ENCODE measurements at places on chromosomes 16 and 17.

GRCh38 chr17:38577244-38577643, 28.5 kb downstream of the SRCIN1 start:
- DNase-seq, result no peak

DNA sequence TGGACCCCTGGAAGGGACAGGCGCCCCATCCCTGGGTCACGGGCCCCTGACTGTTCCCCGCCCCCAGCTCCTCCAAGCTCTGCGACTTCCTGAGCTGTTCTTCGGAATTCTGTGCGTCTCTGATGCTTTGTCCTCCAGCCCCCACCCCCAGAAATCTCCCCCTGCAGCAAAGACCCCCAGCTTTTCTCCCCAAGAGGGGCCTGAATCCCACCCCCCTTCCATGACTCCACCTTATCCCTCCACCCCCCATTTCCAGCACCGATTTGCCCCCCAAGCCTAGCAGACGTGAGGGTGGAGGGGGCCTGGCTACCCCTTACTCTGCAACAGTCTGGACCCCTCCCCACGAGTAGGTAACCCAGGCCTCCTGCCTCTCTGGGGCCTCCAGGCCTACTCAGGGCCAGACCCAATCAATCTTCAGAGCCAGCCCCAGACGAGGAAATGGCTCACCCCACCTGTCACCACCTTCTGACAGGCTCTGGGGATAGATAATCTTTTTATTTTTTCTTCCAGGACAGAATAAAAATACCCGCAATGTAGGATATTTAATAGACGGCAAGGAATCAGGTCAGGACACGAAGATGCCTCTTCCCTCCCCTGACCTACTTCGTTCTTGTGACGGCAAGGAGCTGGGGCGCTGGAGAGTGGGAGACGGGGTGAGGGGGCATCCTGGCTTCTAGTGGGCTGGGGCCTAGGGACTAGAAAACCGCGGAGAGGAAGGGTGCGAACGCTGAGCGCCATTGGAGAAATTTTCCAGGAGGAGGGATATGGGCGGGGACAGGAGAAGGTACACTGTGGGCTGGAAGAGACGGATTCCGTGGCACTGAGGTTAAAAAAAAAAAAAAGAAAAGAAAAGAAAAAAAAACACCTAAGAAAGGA, 744 bp upstream of the PLXDC1 start:
- DNase-seq, result no peak

DNA sequence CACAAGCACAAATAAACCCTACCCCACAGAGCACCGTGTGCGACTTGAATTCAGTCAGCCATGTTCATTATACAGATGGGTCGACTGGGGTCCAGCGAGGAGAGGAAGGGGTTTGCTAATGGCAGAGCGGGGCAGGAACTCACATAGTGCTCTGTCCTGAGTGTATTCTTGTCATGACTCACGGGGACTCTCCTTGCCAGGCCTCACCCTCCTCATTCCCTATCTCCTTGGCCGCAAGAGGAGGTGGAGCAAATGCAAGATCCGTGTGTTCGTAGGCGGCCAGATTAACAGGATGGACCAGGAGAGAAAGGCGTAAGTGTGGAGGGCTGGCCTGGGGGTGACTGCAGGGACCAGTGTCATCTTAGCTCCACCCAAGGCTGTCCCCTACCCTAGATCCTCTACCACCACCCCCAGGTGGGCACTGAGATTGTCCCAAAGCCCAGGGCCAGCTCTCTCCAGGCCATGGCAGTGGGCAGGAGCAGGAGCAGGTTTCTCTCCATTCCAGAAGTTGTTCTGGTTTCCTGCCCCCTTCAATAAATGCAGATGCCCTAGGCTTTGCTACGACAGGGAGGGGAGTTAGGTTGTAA, 29.4 kb downstream of the SLC12A3 start:
- DNase-seq, result no peak

- no peak for DNase-seq
Measured at GRCh38 chr17:550463-551180, 164.0 kb downstream of the VPS53 start.

GRCh38 chr17:38730526-38731379, 612 bp downstream of the CISD3 start:
- no peak for DNase-seq

DNA sequence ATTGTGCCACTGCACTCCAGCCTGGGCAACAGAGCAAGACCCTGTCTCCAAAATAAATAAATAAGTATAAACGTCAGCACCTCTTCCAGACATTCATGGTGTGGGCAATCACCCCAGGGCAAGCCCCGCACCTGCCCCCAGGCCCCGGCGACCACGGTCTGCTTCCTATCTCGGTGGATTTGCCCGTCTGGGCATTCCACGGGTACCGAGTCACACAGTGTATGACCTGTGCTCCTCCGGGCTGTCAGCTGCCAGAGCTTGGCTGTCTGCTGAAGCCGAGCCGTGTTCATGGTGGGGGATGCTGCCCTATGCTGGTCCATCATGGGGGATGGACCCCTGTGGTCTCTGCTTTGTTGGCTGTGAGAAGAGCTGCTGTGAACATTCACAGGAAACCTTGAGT, 15.4 kb downstream of the CYBC1 start:
- no peak for DNase-seq

DNA sequence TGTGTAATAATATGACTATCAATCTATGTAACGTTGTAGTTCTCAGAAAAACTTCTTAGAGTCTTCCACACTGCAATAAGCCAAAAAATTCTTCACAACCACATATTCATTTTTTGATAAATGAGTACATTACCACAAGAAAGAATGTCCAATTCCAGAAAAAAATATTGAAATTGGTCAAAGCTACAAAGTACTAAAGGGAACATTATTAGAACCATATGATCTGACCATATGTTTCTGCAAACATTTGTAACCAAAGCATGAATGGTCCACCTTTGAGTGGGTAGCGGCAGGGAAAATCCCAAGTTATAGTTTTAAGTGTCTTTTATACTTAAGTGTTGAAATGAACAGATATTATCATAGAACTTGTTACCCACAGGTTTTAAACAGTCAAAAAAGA, 71.7 kb upstream of the NACA2 start:
- no peak for DNase-seq

GRCh38 chr17:68103148-68103547, 67.6 kb downstream of the KPNA2 start:
- DNase-seq, result no peak

- DNase-seq, result no peak
Measured at GRCh38 chr17:30788918-30789317, 35.6 kb downstream of the CRLF3 start.

DNA sequence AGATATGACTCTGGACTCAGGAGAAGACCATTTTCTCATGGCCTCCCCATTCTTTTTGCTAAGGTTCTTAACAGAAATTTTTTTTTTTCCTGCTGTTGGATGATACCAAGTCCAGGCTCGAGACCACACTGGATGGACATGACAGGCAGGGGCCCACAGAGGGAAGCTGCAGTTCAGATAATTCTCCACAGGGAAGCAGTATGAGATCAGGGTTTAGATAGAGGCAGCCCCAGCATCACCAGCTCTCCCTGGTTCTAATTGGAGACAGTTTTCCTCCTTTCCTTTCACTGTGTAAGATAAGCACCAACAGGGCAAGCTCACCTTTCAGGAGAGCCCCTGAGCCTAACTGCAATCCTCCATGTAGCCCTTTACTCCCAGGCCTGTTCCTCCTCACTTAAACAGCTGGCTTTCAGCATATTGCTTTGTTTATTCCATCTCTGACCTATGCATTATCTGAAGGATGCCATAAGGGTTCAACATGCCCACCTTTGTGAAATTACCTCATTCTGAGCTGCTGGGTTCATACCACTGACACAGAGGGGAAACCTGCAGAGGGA, 108.1 kb downstream of the SNX11 start:
- DNase-seq, result no peak

GRCh38 chr16:84137769-84138357, 7.1 kb downstream of the HSDL1 start:
- no peak for DNase-seq

GRCh38 chr16:73237601-73238000, 189.7 kb upstream of the ZFHX3 start:
- no peak for DNase-seq

GRCh38 chr17:2030779-2031163, 818 bp downstream of the DPH1 start:
- no peak for DNase-seq

- no peak for DNase-seq
Measured at GRCh38 chr16:1182950-1183907, 30.3 kb downstream of the CACNA1H start.

DNA sequence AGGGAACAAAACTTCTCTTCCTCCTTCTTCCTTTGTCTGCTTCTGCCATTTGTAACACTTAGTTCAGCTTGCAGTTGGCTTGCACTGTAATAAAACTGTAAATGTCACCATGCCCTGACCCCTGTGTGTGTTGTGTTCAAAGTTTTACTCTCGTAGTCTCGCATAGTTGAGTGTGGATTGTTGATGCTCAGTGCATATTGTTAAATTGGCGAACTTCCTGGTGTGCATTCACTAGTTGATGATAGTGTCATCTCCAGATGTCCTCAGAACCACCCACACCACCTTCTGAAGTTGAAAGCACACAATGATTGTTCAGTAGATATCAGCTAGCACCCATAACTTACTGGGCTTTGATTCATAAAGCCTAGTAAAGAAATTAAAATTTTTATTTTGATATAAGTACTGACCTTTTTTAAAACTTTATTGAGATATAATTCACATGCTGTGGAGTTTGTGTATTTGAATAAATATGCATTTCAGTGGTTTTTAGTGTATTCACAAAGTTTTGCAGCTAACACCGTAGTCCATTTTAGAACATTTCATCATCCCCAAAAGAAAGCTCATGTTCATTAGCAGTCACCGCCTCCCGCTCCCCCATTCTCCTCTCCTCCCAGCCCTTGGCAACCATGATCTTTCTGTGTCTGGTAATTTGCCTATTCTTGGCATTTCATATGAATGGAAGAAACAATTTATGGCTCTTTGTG, 25.0 kb downstream of the USP10 start:
- DNase-seq, result peak; percentile 35

- peak; percentile 56 for DNase-seq
Measured at GRCh38 chr17:50865060-50865867, 890 bp downstream of the TOB1 start.

DNA sequence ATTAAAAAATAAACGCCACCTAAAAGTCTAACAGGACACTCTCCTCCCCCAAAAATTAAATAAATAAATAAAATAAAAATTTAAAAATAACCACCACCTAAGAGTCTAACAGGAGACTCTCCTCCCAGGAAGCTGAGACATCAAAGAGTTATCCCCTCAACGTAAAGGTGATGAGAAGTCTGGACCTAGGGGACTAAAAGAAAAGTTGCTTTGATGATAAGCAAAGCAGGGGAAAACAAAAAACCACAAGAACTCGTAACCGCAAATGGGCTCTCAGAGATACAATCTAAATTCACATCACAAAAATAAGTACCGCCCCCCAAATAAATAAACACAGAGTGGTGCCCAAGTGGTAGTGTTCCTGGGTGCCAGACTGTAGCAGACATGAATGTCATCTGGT, 412.2 kb downstream of the ZFHX3 start:
- no peak for DNase-seq

All from thymus (tissue), 14 donors.